ENCODE measurements at places on chromosomes 5 and 9.

DNA sequence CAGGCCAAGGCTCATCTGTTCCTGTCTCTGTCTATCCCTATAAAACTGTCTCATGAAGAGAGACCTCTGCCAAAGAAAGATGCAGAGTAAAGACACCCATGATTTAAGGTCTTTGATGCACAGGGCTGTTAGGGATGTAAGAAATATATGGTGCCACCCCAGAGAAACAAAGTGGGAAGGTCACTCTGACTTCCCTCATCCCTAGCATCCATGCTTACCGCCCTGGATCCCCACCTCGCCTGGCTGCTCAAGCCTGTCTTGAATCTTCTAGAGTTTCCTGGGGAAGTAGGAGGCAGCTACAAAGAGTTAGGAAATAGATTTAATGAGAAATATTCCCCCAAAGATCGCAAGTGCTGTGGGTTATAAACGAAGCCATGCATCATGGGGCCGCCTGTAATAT is 349.2 kb downstream of the SLIT3 start:
- no peak for DNase-seq

DNA sequence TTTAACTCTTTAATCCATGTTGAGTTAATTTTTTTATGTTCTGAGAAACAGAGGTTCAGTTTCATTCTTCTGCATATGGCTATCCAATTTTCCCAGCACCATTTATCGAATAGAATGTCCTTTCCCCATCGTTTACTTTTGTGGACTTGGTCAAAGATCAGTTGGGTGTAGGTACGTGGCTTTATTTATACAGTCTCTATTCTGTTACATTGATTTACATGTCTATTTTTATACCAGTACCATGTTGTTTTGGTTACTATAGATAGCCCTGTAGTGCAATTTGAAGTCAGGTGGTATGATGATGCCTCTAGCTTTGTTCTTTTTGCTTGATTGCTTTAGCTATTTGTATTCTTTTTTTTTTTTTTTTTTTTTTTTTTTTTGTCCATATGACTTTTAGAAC is 462.0 kb downstream of the HTR1A start:
- no peak for DNase-seq

- no peak for DNase-seq
These were observed 599 bp downstream of the LYRM7 start for GRCh38 chr5:131171276-131171810.

DNA sequence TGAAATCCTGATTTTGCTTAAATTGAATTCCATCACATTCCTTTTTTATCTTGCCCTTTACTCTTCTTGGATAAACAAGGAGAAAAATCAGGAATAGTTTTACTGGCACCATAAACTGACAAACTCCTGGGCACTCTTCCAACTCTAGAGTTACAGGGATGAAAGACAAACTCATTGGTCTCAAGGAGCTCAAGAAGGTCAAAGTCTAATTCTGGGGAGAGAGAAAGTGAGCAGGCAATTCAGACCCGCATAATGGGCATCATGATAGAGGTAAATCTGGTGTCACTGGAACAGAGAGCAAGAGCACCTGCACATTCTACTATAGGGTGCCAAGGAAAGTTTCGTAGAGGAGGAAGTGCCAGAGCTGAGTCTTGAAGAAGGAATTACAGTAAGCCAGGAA is 64.8 kb downstream of the GRIN3A start:
- no peak for DNase-seq

GRCh38 chr5:59330680-59331079 is 562.8 kb downstream of the PDE4D start:
- no peak for DNase-seq

- DNase-seq: no peak
These were observed 19.7 kb upstream of the ABL1 start for GRCh38 chr9:130815242-130815808.

DNA sequence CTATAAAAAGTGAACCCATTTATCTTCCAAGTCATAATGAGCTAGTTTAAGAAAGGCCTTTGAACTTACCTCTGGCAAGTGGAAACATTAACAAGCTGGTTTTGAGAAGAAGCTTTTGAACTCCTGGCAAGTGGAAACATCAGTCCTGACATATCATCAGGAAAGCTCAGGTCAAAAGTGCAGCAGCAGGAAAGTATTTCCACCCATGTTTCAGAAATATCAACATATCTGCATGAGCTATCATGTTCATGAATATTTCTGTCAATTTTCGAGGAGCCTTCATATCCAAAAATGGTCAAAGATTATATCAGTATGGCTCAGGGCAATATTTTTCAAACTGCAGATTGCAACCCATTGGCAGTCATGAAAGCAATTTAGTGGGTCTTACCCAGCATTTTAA is 133.9 kb downstream of the PLK2 start:
- DNase-seq: no peak

DNA sequence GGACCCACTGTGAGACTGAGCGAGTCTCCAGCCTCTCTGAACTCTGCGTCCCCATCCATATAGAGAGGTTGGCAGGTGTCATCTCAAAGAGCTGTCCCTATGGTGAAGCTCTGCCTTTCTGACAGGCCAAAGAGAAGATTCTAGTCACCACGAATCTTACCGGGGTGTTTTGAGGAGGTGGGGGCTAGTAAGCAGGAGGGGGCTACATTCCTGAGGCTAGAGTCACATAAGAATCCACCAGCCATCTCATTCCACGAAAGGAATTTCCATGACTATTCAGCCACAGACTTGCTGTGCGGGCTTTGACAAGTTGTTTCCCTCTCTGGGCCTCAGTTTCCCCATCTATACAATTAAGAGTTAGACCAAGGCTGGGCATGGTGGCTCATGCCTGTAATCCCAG is 16.3 kb downstream of the PDGFRB start:
- no peak for DNase-seq

DNA sequence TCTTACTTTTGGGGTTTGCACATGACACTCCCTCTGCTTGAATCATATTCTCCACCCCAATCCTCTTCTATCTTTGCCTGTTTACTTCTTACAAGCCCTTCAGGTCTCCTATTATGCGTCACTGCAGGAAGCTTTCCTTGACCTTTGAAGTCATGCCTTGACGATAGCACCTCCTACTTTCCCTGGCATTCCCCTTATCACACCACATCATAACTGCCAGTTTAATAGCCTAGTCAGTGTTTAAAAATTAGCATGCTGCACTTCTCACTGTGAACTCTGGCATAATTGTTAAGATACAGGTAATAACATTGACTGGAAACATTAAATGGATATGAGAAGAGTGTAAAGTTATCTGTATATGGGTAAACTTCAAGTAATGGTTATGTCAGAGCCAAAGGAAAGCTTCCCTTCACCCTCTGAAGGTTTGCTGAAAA is 37.1 kb upstream of the CEP120 start:
- no peak for DNase-seq

DNA sequence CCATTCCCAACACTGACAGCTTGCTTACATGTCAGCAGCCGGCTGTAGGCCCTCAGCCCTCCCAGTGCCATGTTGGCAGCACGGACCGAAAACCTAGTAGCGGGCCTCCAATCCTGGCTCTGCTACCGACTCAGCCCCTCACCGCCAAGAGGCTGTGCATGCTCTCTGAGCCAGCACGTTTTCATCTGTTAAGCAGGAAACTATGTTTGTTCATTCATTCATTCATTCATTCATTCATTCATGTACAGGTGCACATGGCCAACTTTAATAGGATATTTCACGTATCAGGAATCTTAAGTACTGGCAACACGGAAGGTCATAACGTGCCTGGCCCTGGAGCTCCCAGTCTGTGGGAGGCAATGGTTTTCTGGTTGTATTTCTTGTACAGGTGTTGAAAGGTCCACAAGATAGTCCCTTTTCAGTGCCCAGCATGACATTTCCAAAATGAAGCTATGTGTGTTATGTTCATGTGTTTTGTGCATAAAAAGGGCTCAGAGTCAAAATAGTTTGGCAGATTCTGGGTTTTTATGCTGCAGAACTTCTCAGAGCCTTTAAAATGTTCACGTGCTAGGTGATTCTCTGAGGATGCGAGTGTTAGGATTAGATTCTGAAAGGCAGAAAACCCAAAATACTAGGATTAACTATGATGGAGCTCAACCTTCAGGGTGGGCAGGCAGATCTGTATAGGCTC is 17.7 kb downstream of the SUSD3 start:
- no peak for DNase-seq

GRCh38 chr9:109031241-109031640 is 17.9 kb upstream of the CTNNAL1 start:
- no peak for DNase-seq

DNA sequence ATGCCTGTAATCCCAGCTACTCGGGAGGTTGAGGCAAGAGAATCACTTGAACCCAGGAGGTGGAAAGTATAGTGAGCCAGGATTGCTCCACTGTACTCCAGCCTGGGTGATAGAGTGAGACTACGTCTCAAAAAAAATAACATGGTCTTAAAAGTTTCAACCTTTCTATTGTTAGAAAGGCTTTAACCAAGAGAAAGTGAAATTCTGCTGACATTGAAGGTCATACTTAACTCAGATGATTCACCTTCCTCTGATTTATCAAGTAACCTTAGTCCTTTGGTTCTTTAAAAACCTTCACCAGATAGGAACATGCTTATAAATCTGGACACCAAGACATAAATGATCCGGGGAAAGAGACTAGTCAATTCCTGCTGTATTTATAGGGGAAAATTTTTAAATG is 73.3 kb downstream of the FER start:
- no peak for DNase-seq

- peak; percentile 32 for DNase-seq
These were observed 218.4 kb upstream of the KLF4 start for GRCh38 chr9:107707915-107708441.

DNA sequence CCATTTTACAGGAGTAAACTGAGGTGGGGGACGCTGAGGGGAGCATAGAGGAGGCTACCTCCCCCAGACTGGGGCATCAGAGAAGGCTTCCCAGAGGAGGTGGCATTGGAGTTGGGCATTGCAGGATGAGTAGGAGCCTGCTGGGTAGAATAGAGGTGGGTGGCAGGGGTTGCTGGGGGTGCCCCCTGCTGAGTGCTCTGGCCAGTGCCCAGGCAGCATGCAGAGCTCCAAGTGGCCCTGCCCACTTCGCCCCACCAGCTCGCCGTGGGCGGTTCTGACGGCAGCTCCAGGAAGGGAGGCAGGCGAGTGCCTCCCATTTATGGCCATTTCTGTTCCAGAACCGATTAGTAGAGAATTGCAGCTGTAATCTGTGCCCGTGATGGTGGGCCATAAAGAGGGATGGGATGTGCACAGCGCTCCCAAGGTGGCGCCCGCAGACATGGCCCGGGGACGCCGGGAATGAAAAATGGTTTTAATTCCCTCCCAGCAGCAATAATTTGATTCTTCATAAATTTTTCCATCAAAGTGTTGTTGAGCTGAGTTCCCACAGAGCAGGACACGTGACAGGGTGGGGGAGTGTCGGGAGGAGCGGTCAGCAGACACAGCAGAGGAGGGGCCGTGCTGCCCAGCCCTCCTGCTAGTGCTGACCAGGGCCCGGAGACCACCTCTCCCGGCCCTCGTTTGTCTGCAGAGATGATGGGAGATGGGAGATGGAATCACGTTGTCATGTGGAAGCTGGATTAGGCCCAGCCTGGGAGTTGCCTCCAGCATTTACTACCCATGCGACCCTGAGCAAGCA is 75.5 kb downstream of the LMX1B start:
- DNase-seq: no peak

DNA sequence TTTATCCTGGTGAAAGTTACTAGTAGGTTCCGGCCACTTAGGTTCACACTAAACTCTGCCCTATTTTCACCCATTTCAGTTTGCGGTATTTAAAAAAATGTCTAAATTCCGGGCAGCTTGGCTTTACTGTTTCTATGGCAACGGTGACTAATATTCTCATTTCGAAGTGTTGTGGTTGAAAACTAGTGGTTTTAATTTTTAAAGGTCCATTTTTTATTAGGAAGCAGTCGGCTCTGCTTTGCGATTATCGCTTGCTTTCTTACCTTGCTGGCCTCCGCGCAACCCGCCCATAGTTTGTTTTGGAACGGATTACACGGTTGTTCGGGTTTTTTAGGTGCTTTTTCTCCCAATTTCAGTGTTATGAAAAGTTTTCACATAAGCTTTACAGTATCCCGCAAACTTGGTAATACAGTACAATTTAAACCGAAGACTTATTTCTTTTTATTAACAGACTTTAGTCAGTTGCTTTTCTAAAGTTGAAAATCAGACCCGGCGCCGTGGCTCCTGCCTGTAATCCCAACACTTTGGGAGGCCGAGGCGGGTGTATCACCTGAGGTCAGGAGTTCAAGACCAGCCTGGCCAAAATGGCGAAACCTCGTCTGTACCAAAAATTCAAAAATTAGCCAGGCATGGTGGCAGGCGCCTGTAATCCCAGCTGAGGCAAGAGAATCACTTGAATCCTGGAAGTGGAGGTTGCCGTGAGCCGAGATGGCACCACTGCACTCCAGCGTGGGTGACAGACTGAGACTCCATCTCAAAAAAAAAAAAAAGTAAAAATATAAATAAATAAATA is 1.6 kb downstream of the KDM4C start:
- peak; percentile 79 for DNase-seq

- DNase-seq: no peak
These were observed 25.5 kb downstream of the TCF7 start for GRCh38 chr5:134139891-134140469.

- DNase-seq: no peak
These were observed 17.8 kb upstream of the SLCO4C1 start for GRCh38 chr5:102313912-102314311.

DNA sequence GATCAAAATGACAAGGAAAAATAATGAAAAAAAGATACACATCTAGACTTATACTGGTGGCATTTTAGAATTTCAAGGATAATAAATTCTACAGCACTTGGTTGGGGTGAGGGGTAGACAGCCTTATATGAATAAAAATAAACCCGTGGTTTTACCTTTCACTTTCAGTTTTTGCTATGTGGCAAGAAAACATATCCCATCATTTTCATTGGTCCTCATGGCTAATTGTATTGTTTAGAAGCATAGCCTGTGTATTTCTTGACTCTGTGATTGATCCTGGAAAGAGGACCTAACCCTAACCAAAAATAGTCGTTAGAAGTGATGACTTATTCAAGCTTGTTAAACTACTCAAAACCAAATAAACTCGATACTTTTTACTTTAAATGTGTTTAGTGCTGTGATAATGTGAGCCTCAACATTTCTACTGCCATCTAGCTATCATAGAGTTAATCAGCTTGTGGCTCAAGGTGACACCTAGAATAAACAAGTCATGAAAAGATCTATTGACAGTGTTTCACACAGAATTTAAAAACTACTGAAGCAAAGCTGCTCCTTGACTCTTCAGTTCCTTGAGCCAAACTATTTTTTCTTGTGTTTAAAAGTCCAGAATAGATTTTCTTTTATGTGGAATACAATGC is 153.3 kb upstream of the IZUMO3 start:
- no peak for DNase-seq

Data from CD14-positive monocyte (primary cell).